Right lobe of liver (tissue), 6 donors: ENCODE measurements at places on chromosomes 5 and 9.

- DNase-seq: no peak
Observed at GRCh38 chr9:91127653-91128052, 234.1 kb downstream of the AUH start.

- no peak for DNase-seq
Observed at GRCh38 chr5:151179489-151179840, 21.9 kb upstream of the ANXA6 start.

DNA sequence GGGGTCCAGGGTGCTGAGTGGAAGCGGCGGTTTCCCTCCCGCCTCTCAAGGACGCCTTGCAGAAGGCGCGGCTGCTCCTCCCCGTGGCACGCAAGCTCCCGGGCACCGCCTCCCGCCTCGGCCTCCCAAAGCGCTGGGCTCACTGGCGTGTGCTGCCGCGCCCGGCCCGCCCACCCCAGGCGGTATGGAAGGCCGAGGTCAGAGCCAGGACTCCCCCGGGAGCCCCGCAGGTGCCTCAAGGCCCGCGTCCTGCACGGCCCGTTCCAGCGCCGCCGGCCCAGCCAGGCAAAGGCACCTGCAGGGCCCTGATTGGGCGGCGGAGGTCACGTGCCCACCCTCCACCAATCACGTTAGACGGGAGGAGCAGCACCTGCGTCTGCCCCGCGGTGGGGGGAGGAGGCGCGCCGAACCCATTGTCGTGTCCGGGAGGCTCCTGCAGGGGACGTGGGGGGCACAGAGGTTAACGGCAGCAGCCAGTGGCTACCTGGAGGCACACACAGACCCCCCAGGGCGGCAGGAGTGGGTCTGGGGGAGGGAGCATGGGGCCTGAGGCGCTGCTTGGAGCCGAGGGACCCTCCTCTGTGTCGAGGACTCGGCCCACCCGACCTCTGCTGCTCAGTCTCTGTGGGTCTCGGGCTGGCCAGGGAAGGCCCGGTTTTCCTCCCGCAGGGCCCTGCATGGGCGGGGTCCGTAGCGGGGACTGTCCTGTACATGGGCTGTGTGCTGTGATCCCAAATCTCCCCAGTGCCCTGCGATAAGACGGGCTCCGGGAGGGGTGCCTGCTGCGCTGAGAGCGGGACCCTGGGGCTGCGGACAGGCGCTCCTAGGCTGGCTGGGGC lies 2.0 kb upstream of the LCN12 start:
- DNase-seq: peak; percentile 98

DNA sequence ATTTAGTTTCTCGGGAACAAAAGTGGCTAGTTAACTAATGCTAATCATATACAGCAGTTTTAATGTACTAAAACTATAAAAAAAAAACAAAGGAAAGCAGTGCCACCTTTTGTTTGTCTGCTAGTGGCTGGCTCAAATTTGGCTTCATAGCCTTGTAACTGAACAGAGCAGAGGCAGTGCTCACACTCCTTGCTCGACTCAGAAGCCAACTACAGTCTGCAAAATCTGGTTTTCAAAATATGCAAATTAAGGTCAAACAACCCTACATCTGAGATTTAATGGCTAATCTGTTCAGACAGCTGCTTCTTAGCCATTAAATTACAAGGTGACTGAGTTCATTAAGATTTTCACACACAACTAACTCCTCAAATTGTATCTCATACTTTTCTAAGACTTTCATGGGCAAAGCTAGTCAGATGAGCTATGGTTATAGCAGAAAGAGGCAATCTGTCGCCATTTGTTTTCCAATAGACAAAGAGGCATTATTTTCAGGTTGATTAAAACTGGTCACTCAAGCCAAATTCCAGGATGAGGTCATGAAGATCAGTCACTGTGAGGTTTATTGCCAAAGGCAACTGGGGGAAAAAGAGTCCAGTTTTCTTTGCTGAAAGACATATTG lies 56.8 kb upstream of the EPB41L4A start:
- DNase-seq: no peak

DNA sequence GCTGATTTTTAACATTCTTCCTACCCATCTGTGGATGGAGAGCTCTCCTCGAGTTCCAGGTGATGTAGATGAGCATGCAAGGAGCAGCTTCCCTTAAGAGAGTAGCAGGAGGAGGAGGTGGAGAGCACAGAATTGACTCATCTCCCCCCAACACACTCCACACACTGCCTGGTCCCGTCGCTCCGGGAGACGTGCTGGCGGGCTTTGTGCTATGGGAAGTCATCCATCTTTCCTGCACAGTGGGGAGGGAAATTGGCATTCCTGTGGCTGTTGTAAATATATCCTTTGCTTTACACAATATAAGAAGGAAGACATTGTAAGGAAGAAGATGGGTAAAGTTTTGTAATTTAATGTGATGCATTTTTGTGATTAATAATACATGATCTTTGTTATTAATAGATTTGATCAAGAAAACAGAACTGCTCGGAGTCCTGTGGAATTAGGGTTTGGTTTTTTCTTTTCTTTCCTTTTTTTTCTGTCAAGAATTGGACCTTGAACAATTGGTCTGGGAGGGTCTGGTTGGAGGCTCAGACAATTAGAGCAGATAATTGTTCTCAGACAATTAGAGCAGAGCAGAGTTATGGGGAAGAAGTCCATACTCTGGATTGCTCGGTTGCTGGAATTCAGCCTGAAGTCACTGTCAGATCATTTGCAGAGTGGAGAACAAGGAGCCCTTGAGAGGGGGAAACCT lies 297.8 kb downstream of the GADD45G start:
- DNase-seq: no peak

GRCh38 chr5:59189472-59190244 lies 606.8 kb downstream of the RAB3C start:
- no peak for DNase-seq

- no peak for DNase-seq
Observed at GRCh38 chr5:31911291-31912265, 262.5 kb downstream of the GOLPH3 start.

DNA sequence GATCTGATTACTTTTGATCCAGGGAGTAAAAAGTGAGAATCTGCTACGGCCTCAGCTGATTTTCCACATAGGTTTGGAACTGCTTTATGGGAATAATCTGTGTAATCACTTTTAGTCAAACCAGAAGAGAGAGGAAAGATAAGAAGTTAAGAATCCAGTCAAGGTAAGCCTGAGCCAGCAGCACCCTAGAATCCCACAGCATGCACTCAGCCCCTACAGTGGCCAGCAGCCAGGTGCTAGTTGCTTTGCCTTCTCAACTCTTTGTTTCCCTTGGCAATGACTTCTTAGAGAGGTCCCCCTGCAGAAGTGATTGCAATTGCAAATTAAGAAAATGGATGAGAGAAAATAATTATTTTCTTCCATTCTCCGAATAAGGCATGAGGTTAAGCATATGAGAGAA lies 59.7 kb upstream of the TMED7 start:
- DNase-seq: no peak

GRCh38 chr9:589723-590122 lies 251.8 kb upstream of the DMRT1 start:
- no peak for DNase-seq

DNA sequence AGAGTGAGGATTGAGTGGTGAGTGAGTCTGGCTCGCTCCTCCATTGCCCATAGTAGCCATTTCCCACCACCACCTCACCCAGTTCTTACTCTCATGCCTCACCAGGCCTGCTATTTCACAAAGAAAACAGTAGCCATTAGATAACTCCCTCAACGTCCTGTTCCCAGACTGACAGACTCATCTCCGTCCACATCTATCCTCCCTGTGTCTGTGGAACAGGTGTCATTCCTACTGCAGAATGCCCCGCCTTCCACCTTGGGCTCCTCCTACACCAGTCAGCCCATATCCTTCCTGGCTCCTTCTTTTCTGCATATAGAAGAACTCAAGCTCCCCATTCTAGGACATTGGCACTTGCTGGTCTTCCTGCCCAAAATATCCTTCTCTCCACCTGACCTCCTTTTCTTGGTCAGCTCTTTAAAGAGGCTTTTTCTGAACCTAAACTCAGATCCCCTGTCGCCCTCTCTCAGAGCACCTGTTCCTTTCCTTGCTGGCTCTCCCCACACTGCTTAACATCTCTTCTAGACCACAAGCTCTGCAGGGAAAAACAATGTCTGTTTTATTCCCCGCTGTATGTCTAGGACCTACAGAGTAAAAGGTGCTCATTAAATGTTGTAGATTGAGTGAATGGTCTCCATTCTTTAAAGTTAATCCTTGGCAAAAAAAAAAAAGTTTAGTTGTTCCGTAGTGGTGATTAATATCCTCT lies 3.2 kb downstream of the TNFAIP8 start:
- no peak for DNase-seq

DNA sequence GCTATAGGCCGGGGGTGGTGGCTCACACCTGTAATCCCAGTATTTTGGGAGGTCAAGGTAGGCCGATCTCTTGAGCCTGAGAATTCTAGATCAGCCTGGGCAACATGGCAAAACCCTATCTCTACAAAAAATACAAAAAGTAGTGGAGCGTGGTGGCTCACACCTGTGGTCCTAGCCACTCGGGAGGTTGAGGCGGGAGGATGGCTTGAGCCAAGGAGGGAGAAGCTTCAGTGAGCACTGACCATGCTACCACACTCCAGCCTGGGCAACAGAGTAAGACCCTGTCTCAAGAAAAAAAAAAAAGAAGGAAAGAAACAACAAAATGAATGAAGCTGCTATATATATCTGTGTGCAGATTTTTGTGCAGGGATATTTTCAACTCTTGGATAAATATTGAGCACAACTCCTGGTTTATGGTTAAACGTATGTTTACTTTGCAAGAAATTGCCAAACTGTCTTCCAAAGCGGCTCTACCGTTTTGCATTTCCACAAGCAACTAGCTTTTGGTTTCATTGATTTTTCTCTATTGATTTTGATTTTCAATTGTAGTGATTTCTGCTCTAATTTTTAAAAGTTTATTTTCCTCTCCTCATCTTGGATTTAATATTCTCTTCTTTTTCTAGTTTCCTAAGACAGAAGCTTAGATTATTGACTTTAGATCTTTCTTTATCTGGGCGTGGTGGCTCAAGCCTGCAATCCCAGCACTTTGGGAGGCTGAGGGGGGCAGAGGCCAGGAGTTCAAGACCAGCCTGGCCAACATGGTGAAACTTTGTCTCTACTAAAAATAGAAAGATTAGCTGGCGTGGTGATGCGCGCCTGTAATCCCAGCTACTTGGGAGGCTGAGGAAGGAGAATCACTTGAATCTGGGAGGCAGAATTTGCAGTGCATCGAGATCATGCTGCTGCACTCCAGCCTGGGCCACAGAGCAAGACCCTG lies 49.2 kb downstream of the SPIN1 start:
- no peak for DNase-seq
